Bronchial epithelial cell (primary cell): ENCODE measurements at places on chromosomes 1 and 21.

DNA sequence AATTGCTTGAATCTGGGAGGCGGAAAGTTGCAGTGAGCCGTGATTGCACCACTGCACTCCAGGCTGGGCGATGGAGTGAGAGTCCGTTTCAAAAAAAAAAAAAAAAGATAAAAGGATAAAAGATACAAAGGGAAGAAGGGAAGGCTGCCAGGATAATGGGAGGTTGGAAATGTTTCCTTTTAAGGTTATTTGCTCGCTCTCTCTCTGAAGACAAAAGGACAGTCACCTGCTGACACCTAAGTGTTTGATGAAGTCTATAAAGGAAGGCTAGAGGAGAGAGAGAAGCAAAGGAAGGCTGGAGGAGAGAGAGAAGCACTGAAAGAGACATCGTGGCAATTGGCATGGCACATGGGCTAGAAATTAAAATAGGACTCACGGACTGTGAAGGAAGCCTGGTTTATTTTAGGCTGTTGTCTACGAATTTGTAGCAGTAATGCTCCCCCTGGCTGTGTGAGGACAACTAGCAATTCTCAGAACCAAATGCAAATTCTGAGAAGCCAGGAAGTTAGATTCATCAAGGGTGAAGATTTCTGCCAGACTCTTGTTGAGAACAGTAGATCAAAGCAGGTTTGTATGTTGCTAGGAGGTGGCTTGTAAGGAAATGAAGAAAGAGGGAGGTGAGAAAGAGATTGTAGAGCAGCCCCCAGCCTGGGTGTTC lies 154.2 kb downstream of the ZP4 start:
- DNase-seq = no peak

DNA sequence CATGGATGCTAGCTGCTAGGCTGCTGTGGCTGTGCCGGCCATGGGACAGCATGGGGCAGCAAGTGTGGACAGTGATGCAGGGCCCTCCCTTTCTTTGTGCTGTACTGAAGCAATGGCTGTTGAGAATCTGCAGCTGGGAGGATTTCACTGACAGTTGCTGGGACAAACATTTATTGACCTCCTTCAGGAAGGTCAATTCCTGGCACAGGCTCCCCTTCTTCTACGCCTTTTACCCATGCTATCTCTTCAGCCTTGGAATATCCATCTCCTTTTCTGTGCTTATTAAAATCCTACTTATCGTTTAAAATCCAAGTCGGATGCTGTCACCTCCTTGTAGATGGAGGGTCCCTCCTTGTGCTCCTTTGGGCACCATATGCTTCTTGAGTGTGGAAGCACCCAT lies 213.1 kb upstream of the USP24 start:
- DNase-seq = no peak

GRCh38 chr1:6587261-6588005 lies 7.6 kb downstream of the ZBTB48 start:
- DNase-seq = peak; percentile 51

- no peak for DNase-seq
Observed at GRCh38 chr1:931380-932172, 7.9 kb downstream of the SAMD11 start.

DNA sequence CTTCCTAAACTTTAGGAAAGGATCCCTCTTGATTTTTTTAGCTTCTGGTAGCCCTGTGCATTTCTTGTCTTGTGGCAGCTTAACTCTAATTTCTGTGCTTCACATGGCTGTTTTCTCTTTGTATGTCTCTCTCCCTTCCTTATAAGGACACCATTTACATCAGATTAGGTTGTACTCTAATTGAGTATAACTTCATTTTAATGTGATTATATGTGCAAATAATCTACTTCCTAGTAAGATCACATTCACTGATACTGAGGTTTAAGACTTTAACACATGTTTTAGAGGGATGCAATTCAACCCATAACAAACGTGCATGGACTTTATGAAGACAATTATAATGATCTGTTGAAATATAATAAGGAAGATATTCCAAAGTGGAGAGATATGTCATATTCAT lies 46.7 kb downstream of the RGS4 start:
- no peak for DNase-seq

DNA sequence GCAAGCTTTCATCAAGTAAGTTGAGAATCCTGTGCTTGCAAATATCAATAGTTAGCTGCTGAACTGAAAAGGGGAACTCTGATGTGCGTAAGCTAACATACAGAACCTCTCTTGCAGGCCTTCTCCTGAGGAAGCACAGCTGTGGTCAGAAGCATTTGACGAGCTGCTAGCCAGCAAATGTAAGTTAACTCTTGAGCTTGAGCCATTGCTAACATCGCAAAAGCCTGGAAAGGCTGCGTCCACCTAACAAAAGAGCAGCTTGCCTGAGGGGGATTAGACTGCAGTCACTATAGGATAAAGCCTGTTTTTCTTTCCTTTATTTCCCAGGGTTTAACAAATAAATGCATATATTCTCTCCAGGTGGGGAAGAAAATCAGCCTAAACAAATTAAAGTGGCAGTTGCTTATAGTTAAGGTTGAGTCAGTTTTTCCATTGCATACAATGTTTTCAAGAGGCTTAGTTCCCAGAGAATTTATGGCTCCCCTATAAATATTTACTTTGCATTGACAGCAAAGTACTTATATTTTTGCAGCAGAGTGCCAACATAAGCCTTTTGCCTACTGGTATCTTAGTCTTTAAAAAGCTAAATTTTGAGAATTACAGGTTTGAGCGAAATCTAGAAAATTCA lies 1.5 kb downstream of the RGS2 start:
- DNase-seq = no peak

GRCh38 chr1:115491298-115492018 lies 150.3 kb upstream of the VANGL1 start:
- no peak for DNase-seq

DNA sequence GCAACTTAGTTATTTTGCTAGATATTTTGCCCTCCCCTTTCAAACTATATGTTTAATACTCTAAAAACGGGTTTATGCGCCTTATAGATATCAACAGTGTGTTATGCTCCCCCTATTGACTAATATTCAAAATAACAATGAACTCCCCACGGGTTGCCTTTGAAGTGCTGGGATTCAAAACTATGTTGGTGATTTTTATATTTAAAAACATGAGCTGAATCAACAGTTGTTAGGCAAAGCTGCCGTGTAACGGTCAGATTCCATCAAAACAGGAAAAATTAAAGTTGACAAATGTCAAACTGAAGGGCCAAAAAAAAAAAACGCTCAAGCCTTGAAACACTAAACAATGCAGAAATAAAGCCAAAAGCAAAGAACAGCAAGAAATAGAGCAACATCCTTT lies 2.5 kb downstream of the TGFBR3 start:
- DNase-seq = peak; percentile 47

GRCh38 chr21:16992448-16992847 lies 520.4 kb upstream of the CXADR start:
- DNase-seq = no peak
